Activated T-cell treated with anti-CD3 and anti-CD28 coated beads, Interleukin-2, amount 50 U/mL, for 48 hours (primary cell): ENCODE measurements at places on chromosomes 12 and 14.

DNA sequence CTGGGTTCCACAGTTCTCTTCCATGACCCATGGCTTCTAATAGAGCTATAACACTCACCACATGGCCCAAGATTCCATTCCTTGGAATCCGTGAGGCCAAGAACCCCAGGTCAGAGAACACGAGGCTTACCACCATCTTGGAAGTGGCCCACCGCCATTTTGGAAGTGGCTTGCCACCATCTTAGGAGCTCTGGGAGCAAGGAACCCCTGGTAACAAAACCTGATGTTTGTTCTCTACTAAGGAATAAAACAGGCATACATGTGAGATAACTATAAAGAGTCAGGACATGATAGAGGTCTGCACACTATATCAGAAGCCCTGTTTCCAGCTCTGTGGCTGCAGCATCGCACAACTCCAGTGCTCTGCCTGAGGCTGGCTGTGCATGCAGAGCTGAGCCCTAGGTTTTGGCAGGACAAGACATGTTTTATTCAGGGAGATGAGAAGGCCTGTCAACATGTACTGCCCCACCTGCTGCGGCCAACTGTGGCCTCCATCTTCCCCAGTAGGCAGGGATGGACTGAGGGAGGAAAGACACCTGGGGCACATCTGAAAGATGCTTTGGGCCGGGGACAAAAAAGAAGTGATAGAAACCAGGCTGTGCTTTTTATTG is 344.9 kb downstream of the DAD1 start:
- DNase-seq, result no peak

GRCh38 chr14:30252783-30253674 is 305.9 kb upstream of the G2E3 start:
- no peak for DNase-seq

GRCh38 chr12:122023339-122024131 is 1.9 kb downstream of the BCL7A start:
- peak; percentile 49 for DNase-seq

- DNase-seq, result no peak
These were observed 117.2 kb downstream of the NUAK1 start for GRCh38 chr12:106021516-106021915.

GRCh38 chr14:50389668-50390441 is 6.8 kb downstream of the CDKL1 start:
- no peak for DNase-seq

DNA sequence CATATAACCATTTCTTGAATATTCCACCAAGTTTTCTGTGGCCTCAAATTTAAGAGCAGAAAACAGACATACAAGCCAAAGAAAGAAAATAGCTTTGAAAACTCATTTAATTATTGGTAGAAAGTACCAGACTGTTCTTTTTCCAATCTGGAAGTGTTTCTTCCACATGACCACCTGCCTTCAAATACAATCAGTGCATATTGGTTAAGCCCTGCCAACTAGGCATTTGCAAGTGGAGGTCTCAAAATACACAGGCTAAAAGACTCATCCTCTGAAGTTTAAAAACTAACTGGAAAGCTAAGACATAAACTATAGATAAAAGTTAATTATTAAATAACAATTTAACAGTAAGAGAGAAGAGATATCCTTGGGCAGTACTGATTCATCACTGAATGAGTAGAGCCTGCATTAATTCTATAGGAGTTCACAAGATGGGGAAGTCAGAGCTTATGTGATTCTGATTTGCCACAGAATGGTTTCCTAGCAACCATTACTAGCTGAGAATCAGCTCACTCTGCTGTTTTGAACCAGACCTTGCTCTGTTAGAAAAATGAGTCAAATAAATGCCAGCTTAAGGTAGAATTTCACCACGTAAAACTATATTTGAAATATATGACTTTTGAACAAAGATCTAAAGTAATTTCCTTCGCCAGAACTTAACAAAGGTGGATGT is 433.8 kb downstream of the FUT8 start:
- DNase-seq, result no peak

GRCh38 chr14:34369648-34370030 is 92.4 kb downstream of the SPTSSA start:
- DNase-seq, result no peak

GRCh38 chr12:87982208-87982607 is 47.0 kb downstream of the C12orf50 start:
- DNase-seq, result no peak

DNA sequence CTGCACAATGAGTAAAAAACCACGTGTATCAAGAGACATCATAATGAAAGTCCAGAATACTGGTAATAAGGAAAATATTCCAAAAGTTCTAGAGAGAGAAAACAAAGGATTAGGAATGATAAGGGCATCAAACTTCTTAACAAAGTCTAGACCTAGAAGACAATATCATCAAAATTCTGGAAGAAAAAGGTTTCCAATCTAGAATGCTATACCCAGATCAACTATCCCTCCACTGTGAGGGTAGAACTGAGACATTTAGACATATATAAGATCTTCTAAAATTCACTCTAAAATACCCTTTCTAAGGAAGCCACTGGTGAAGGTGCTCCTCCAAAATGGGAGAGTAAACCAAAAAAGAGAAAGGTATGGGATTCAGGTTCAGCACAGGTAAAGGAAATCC is 2.9 kb downstream of the C1RL start:
- no peak for DNase-seq

DNA sequence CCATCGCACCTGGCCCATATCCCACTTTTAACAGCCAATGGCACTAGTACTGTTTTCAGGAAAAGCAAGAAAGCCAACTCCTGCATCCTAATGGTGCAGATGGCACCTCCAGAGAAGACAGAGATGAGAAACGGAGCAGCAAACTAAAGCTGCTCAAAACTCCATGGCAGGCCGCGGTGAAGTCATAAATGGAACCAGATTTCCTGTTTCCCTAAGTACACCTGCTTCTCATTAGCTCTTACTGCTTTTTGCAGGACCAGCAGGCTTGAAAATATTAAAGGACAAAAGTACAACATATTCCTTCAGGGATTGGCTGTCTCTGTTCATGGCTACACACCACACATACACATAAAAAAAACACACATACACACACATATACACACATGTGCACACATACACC is 36.7 kb upstream of the LGALS3 start:
- no peak for DNase-seq

DNA sequence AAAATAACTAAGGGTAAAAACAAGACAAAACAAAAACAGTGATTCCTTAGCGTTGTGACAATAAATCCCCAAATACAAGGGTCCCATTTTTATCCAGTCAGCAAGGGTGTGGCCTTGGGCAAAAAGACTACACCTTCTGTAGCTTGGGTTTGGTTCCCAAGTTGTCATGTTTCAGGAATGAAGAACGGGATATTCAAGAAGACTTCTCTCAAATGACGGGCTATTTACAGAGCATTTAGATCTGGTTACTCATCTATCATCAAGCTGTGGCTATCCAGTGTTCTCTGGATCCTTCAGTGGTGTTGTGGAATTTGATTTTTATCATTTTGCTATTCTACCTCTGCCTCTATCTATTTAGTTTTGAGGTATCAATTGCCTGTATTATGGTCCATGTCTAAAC is 219.7 kb downstream of the SLC25A21 start:
- no peak for DNase-seq

DNA sequence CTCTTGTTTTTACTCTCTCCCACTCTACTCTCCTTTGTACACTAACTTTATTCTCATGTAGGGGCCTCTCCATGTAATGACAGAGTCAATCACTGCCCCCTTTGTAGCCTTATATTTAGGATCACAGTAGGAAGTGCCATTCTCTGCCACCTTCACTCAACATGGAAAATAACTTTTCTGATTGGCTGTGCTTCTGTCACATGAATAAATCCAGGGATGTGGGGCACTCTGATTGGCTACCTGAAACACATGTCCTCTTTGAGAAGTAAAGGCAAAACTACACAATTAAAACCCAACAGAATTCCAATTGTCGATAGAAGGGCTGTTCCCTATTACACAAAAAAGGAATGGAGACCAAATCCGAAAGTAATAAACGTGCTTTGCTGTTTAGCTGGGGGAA is at the start of gene RNASE9:
RNASE9 (minus strand) TSS at position 87 of the 400 bp plus-strand sequence.
- DNase-seq, result no peak

- peak; percentile 79 for DNase-seq
These were observed 1.7 kb downstream of the CYP27B1 start for GRCh38 chr12:57765003-57765697.

DNA sequence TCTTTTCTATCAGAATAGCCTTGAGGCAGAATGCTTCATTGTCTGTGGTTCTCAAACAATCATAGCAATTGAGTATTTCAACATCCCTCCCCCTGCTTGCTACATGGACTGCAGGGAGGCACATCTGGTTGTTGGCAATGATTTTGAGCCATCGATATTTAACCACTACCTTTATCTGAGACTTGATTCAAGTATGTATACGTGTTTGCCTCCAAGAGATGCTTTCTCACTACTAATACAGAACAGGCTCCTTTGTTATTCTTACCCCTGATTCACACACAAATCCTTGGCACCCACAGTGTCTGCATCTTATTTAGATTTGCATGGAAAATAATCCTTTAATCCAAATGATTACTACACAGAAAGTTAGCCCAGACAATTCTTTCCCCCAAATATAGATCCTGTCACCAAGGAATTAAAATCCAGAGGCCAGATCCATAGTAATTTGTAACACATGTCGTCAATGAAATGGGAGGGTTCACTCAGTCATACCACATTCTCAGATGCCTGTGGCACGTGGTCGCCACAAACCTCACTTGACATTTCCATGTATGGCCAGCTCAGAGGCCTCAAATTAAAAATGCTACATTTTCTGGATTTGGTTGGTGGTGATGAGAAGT is 199.3 kb downstream of the ITPR2 start:
- no peak for DNase-seq

DNA sequence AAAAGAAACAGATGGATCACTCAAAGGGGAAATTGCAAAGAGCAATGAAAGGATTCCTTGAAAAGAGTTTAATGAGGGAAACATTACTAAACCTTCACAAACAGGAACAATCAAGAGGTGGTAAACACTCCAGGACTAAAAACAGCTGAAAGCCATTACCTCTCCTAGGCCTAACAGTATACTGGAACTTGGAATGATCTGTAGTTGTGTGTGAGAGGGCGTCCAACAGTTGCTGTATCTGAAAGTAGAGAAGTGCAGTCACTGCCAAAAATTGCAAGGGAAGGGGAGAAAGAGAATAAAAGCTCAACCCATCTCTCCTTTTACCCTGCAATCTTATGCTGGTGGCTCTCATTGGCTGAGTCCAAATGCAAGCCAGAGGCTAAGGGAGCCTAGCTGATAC is 17.0 kb upstream of the MIS18BP1 start:
- DNase-seq, result no peak

GRCh38 chr14:99252940-99253868 is 18.8 kb downstream of the BCL11B start:
- peak; percentile 69 for DNase-seq

DNA sequence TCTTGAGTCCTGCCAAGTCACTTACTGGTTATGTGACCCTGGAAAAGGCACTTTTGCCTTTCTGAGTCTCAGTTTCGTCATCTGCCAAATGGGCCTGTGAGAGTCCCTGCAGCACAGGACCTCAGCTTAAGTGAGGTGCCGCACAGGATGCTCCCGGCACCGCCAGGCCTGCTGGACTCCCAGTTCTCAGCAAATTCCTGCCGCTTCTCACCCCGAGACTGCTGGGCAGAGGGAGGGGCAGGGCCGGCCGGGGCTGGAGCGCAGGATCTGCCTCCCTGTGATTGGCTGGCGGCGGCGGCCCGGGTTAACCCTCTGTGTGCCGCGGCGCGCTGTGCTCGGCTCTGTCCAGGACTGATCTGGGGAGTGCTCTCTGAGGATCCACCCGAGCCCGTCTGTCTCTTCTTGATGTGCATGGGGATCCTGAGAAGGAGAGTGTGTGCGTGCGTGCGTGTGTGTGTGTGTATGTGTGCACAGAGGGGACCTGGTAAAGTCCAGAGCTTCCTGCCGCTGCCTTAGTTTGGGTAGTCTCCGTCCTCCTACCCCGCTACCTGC is 8.6 kb downstream of the SETD1B start:
- DNase-seq, result peak; percentile 76

- no peak for DNase-seq
These were observed 14.0 kb downstream of the ZNF664 start for GRCh38 chr12:123987022-123987421.

- DNase-seq, result no peak
These were observed 108.6 kb downstream of the KTN1 start for GRCh38 chr14:55688566-55688965.

DNA sequence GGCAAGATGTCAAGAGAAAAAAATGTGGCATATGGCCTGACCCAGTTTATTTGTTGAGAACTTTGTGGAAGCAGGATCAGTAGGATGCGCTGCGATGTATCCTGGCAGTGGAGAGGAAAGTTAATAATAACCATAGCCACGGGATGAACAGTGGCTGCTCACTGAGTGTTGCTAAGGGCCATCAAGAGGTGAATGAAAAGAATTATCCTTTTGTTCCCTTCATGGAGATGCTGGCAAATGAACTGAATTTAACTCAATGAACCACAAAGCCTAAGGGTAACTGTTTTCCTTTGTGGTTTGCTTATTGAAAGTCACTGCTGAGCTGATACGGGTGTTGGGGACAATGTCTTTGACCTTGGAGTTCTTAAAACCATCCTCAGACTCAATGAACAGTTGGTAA is 476.5 kb downstream of the APAF1 start:
- DNase-seq, result no peak

DNA sequence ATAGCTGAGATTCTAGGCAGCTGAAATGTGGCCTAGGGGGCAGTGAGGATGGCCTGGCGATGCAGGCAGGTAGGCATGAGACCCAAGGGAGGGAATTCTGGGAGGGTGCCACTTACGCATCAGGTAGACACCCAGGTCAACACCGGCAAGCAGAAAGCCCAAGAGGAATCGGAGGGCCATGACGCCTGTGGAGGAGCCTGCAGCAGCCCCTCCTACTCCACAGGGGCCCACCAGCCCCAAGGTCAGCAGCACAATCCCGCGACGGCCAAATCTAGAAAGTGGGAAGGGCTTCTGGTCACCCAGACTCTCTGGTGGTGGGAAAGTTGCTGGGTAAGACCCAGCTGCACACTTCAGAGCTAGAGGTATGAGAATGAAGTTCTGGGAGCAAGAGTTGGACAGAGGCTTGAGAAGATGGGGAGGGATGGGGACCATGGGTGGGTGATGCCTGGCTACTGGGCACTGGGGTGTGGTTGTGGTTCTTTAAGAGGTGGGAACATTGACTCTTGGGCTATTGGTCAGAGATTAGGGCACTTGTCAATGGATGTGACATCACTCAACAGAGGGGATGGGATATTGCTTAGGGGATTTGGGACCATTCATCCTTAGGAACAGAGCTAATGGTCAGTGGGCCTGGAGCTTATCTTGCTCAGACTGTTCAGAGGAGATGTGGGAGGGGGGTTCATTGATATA is 3.4 kb downstream of the SLC22A17 start:
- no peak for DNase-seq

DNA sequence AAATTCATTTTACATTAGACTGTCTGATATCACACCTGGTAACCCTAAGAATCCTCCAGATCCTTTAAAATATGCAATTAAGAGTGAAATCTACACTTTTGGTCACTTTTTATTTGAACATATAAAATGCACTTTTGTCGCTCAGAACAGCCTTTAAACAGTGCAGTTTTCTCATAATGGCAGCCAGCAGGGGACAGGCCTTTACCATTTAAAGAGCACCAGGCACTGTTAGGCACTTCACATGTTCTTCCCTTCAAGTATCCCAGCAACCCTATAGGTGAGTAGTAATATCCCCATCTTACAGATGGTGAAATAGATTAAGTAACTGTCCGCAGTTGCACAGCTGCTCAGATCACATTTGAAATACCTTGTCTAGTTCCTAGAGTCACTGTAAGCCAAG is 11.3 kb upstream of the SAMD4A start:
- no peak for DNase-seq

- no peak for DNase-seq
These were observed 126.7 kb upstream of the BTG1 start for GRCh38 chr12:92272061-92272964.
